ENCODE measurements at places on chromosomes 5 and 9.

GRCh38 chr9:93645149-93645889 lies 68.9 kb downstream of the PHF2 start:
- DNase-seq = no peak

DNA sequence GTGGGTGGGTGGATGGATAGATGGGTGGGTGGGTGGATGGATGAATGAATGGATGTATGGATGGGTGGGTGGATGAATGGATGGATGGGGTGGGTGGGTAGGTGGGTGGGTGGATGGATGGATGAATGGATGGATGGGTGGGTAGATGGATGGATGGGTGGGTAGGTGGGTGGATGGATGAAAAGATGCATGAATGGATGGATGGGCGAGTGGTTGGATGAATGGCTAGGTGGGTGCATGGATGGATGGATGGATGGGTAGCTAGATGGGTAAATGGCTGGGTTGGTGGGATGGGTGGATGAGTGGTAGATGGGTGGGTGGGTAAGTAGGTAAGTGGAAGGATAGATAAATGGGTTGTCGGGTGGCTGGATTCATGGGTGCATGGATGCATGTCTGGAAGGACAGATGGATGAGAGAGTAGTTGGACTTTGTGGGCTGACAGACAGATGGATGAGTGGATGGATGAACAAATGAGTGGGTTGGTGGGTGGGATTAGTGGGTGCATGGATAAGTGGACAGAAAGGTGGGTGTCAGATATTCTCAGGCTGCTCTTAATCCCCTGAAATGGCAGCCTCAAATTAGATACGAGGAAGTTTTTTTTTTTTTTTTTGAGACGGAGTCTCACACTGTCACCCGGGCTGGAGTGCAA lies 100.8 kb upstream of the SARDH start:
- no peak for DNase-seq

DNA sequence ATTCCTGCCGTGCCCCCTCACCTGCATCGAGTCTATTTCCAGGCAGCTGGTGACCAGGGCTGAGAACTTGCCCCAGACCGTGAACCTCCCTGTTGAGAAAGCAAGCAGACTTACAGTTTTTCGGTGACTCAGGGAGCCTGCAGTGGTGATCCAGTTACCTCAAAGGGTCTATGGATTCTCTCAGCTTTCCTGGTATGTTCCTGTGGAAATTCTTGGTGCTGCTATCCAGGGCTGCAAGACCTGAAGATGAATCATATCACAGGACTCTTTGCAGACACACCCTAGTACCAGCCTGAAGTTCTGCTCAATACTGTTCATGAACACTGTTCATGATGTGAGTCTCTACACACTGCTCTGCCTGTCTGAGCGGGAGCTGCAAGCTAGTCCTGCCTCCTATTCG lies 154.7 kb downstream of the WDR70 start:
- no peak for DNase-seq

GRCh38 chr5:171080186-171080938 lies 218.5 kb downstream of the RANBP17 start:
- no peak for DNase-seq

DNA sequence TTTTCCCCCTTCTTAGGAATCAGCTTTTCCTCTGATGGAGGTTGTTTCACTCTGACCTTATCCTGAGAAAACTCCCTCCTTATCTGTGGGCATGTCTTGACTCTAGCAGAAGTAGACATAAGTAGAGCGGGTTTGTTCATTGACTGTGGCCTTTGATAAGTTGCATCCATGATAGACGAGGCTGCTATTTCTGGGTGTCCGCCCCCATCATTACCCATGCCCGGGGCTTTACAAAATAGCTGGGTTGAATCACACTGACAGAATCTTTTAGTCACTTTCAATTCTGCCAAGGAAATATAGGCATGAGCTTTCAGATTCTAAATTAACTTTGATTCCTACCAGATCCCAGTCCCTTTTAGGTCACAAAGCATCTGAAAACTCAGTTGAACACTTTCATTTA lies 223.8 kb downstream of the SEC61B start:
- DNase-seq = no peak

GRCh38 chr5:151030379-151030778 lies 10.0 kb downstream of the GPX3 start:
- DNase-seq = no peak

DNA sequence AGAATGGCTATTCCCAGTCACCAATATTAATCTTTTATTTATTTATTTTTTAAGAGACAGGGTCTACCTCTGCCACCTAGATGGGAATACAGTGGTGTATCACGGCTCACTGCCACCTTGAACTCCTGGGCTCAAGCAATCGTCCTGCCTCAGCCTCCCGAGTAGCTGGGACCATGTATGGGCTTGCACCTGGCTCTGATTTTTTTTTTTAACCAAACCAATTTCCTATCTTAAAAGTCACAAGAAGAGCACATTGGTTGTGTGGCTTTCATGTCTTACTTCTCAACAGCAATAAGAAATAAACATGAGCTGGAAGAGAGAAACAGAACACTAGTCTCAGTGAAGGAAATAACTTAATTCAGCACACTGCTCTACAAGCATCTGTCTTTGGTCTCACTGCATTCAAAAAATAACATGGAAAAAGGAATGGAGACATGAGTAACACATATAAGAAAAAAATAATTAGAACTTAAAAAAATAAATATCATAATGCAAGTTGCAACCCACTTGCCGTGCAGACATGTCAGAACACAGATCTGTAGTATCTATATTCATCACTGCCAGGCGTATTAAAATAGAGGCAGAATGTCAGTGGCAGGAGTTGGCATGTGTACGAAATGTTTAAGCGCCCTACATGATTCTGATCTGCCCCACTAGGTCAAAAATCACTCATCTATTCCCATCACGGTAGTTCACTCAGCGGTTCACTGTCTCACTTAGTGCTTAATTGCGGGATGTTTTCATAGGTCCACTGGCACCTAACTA lies 66.4 kb downstream of the EFNA5 start:
- no peak for DNase-seq

DNA sequence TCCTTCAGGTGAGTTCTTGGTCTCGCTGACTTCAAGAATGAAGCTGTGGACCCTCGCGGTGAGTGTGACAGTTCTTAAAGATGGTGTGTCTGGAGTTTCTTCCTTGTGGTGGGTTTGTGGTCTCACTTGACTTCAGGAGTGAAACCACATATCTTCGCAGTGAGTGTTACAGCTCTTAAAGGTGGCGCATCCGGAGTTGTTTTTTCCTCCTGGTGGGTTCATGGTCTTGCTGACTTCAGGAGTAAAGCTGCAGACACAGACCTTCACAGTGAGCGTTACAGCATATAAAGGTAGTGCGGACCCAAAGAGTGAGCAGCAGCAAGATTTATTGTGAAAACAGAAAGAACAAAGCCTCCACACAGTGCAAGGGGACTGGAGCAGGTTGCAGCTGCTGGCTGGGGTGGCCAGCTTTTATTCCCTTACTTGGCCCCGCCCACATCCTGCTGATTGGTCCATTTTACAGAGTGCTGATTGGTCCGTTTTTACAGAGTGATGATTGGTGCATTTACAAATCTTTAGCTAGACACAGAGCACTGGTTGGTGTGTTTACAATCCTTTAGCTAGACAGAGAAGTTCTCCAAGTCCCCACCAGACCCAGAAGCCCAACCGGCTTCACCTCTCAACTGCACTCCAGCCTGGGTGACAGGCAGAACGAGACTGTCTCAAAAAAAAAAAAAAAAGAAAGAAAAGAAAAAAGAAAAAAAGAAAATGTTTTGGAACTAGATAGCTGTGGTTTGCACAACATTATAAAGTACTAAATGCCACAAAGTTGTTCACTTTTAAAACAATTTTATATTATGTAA lies 9.1 kb upstream of the ERMP1 start:
- peak; percentile 46 for DNase-seq

GRCh38 chr5:107666051-107666655 lies 4.6 kb downstream of the EFNA5 start:
- DNase-seq = no peak

DNA sequence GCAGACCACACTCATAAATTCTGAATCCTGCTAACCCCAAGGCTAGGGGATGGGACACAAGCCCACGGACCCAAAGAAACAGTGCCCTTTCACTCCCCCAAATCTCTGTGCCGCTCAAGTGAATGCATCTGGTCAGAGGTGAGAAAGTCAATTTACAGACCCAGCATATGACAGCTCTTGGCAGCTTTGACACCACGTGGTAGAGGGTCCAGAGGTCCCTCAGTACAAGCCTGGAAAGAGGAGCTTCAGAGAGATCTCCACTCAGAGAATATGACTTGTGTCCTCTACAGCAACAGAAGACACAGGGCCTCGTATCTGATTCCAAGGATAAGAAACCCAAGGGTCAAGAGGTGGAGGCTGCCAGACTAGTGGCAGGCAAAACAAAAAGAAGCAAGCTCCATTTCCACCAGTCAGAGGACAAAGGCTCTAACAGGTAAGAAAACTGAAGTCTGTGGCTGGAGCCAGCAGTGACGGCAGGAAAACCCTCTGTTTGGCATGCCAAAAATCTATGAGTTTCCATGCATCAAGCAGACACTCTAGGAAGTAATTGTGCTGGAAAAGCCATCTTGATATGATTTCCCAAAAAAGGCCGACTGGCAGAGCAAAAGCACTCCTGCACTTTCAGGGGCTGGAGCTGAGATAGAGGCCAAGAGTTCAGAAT lies 138.7 kb downstream of the UGCG start:
- DNase-seq = no peak

GRCh38 chr9:109499631-109500410 lies 1.7 kb upstream of the PTPN3 start:
- DNase-seq = no peak

DNA sequence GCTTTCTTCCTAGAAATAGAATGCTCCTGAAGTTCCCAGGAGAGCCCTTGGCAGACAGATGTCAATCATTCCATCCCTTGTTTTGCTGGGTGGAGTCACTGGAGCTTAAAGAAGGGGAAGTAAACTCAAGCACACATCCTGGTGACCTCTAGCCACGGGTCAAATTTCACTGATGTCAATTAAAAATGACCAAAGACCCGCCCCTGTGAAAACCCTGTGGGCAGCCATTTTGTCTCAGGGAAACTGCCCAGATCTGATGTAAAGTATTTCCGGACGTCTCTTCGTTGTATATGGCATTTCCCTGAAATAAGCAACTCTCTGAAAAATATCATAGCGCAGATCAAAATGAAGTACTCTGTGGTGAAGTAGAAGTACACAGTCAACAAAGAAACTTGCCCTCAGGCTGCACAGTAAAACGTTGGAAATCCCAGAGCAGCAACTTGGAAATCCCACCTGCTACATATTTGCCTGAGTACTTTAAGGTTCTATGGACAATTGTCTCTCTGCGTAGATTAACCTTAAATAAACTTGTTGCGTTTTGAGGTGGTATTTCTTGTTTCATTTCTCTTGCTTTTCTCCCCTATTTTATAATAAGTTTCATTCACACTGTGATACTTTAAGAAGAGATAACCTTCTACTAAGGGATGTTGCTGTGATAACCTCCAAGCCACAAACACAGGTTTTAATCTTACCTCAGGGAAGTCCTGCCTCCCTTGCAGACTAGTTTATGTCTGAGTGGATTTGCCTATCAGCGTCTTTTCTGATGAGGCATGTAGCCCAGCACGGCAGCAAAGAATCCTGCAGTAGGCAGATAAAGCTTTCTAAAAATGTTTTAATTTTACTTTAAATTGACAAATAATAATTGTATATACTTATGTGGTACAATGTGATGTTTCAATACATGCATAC lies 60.9 kb upstream of the PIP5K1B start:
- no peak for DNase-seq

GRCh38 chr5:164713682-164714081 lies 1208.3 kb downstream of the MAT2B start:
- DNase-seq = no peak

GRCh38 chr5:132526290-132526973 lies 16.9 kb downstream of the IL5 start:
- DNase-seq = no peak

- DNase-seq = no peak
Observed at GRCh38 chr5:141260458-141261237, 15.5 kb downstream of the PCDHB15 start.

- no peak for DNase-seq
Observed at GRCh38 chr9:109344866-109345265, 24.0 kb upstream of the EPB41L4B start.
